ENCODE measurements at places on chromosomes 11 and 22.

DNA sequence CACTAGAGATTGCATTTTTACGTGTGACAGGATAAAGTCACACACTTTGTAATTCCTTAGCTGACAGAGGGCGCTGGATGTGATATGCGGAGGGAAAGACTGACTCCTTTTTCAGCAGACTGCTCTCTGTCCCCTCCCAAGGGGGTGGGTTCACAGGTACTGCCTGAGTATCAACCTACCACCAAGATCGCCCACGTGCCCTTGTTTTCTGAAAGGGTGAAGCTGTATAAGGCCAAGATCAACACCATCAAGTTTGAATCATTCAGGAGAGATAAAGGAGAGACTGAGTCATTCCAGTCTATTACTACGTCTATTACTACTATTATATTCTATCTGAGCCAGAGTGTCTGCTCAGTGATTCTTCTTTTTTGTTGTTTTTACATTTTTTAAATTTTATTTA, 30.7 kb downstream of the BUD13 start:
- DNase-seq: no peak

DNA sequence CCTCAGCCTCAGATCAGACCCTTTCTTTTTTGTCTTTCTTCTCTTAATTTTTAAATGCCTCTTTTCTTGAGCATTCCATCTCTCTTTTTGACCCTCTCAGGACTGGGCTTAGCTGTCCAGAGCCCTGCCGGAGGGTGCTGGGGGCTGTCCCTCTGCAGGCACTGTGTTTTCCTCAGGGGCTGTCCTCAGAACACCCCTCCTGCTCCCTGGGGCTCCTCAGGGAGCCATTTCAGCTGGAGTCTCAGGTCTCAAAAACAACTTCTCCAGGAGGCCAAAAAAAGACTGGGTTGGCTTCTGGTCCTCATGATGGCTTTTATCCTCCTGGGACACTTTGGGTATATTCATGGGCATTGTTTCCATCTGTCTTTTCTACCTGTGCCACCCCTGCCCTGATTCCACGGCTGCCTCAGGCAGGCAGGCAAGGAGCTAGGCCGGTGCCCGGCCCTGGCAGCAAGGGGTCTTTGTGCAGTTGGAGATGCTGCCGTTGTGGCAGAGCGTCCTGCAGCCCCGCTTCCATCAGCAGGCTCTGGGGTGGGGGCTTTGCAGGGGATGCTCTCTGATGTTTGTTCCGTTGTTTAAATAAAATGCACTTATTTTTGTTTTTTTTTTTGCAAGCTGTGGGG, 85.1 kb downstream of the CEP164 start:
- DNase-seq: no peak

GRCh38 chr11:117818041-117818873, 6.3 kb downstream of the FXYD2 start:
- peak; percentile 32 for DNase-seq

DNA sequence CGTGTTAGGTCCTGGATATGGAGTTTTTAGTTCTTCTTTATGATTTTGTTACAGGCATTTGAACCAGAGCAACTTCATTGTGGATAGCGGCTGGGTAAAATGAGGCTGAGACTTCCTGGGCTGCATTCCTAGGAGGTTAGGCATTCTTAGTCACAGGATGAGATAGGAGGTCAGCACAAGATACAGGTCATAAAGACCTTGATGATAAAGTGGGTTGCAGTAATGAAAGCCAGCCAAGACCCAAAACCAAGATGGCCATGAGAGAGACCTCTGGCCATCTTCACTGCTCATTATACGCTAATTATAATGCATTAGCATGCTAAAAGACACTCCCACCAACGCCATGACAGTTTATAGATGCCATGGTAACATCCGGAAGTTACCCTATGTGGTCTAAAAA, 23.4 kb upstream of the CLMP start:
- no peak for DNase-seq

DNA sequence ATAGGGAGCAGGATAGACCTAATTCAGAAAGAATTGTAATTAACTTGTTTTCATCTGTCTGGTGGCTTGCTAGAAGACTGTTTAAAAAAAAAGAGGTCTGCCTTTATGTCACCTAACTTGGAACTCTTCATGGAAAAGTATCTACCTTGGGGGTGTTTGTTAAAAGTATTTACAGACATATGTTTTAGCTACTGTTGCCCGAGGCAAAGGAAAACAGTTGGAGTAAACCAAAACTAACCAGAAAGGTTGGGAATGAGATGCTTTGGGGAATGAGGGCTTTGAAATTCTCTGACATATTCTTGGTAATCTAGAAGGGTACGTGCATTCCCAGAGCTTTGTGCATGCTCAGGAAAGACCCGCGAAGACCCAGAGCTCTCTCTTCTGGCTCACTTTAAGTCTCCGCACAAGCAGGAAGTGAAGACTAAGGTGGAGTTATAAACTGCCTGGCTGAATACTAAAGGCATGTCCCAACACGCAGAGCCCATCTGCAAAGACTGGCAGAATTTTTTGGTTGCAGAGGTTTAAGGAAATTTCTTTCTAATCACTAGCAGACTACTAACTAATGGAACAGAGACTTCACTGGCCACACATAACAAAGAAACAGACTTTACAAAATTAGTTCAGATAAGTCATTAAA, 33.2 kb downstream of the HIKESHI start:
- no peak for DNase-seq

DNA sequence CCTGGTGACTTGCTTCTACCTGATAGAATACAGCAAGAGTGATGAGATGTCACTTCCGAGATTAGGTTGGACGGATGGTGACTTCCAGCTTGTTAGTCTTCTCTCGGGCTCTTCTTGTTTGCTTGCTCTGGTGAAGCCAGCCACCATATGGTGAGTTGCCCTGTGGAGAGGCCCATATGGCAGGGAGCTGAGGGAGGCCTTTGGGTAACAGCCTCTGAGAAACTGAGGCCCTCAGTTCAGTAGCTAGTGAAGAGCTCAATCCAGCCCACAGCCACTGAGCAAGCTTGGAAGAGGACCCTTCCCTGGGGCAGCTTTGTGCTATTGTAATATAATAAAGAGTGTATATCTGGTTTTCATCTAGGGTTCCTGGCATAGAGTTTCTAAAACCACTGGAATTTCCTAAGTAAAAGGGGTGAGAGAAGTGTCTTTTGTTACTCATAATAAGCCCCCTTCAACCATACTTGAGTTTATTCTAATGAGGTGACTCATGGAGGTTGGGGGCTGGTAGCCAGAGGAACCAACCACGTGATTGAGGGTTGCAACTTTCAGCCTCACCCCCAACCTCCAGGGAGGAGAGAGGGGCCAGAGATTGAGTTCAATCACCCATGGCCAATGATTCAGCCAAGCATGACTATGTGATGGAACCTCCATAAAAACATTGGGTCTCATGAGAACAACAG, 8.0 kb upstream of the TPCN2 start:
- DNase-seq: peak; percentile 29

- DNase-seq: no peak
Observed at GRCh38 chr11:92224407-92225124, at the start of gene FAT3. Gene FAT3 (plus strand): TSS chr11:92224818. CDS start chr11:92352113, 127,295 bp downstream.

DNA sequence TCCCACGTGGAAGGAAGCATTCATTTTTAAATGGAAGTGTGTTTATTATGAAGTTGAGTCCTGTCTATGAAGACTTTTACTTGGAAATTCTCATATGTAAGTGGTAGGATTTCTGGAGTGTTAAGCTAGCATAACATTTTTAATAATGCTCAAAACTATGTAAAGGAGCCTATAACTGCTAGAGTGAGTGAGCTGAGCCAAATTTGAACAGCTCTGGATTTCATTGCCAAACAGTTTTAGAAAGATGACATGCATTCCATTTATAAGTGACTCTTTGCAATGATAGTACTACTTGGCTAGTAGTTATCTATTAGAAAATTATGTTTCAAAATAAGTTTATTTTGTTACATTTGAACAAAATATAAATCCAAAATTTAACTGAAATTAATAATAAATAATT, 721.2 kb downstream of the LUZP2 start:
- no peak for DNase-seq

GRCh38 chr11:112392904-112393303, 132.2 kb upstream of the PLET1 start:
- no peak for DNase-seq

GRCh38 chr11:82080160-82080559, 653.5 kb downstream of the FAM181B start:
- DNase-seq: no peak

GRCh38 chr11:60420015-60420414, 9.4 kb upstream of the MS4A5 start:
- no peak for DNase-seq

- no peak for DNase-seq
Observed at GRCh38 chr11:47907499-47907898, 59.3 kb upstream of the NUP160 start.

DNA sequence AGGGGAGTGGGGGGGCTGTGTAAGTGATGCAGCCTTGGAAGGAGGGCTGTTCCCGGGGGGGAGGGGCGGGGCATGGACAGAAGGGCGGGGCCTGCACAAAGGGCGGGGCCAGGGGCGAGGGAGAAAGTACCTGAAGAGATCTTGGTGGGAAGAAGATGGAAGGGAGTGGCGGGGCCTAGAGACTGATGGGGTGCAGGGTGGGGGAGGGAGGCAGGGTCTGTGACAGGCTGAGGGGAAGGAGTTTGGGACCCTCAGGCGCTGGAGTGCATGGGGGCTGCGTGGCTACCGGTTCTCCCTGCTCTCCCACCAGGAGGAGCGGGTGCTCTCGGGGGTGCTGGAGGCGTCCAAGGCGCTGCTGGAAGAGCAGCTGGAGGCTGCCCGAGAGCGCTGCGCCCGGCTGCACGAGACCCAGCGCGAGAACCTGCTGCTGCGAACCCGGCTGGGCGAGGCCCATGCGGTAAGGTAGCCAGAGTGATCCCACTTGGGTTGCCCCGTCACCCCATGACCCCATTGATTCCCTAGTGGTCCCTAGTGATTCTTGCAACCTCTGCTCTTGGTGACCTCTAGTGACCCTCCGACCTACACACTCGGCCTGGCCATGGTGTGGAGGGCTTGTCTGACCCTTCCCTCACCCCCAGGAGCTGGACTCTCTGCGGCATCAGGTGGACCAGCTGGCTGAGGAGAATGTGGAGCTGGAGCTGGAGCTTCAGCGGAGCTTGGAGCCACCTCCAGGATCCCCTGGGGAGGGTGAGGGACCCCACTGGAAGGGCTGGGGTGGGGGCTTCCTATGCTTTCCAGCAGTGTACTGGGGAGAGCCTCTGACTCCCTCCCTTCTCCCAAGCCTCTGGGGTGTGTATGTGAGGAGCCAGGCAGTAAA, 3.1 kb downstream of the CCDC88B start:
- DNase-seq: no peak

DNA sequence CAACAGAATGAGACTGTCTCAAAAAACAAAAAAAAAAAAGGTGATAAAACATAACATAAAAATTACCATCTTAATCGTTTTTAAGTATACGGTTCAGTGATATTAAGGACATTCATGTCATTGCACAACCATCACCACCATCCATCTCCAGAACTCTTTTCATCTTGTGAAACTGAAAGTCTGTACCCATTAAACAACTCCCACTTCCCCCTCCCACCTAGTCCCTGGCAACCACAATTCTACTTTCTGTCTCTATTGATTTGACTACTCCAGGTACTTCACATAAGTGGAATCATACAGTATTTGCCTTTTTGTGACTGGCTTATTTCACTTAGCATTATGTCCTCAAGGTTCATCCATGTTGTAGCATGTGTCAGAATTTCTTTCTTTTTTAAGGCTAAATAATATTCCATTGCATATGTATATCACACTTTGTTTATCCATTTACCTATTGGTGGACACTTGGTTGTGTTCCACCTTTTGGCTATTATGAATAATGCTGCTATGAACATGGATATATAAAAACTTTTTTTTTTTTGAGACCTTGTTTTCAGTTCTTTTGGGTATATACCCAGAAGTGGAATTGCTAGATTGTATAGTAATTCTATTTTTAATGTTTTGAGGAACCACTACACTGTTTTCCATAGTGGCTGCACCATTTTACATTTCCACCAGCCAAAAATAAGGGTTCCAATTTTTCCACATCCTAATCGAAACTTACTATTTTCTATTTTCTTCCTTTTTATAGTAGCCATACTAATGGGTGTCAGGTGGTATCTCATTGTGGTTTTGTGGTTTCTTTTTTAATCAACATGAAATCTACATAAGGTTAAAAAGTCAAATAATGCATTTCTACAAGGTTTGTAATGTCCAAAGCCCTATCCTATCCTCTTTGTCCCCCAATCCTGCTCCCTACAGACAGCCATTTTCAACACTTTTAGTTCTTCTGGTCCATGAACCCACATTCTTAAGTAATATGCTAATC, 23.4 kb upstream of the PIK3C2A start:
- DNase-seq: no peak

DNA sequence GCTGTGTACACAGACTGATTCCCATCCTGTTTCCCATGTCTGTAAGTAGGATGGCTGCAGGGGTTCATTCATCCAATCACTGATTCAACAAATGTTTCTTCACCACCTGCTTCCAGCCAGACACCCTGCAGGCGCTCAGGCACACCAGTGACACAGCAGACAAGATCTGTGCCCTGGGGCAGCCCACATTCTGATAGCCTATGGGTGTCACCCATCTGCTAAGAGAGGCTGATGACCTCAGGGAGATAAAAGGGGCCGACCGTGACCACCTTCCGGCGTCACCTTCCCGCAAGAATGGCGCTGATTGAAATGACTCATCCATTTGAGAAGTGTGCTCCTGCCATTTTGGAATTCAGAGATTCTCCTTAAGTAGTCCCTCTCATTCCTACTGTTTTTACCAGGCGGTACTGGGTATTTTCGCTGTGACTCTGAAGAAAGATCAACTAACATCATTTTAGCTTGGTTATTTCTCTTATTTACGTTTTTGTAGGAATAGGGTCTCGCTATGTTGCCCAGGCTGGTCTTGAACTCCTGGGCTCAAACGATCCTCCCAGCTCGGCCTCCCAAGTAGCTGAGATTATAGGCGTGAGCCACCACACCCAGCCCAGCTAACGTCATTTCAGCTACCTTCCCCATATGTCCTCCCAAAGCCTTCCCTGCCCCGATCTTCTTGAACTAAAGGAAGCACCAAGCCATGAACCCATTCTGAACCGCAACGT, 73.2 kb upstream of the BID start:
- DNase-seq: no peak

DNA sequence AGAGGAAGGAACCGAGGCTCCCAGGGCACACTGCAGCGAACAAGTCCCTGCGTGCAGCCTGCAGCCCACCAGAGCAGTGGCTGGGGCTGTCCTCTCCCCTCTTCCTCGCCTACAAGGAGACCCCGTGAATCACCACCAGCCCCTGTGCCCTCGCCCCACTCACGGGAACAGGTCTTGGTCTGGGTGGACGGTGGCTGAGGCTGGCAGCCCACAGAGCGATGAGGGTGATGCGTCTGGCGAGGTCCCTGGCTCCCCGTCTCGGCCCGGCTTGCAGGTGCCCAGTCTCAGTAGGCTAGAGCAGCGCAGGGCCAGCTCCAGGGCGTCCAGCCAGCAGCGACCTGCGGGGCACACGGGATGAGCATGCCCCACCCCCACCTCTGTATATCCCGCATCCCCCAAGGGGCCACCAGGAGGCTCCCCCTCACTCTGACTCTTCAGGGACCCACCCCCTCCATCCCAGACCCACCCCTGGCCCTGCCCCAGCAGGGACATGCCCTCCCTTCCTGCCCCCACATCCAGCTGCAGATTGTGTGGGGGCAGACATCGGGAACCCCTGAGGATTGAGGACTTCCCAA, 50.5 kb upstream of the CARS1 start:
- no peak for DNase-seq

- DNase-seq: no peak
Observed at GRCh38 chr11:692824-693414, 2.1 kb downstream of the DEAF1 start.

GRCh38 chr11:131978351-131978750, 607.9 kb downstream of the NTM start:
- no peak for DNase-seq

Data from stimulated activated CD4-positive, alpha-beta T cell treated with anti-CD3 and anti-CD28 coated beads, TNF-alpha, amount 100 ng/mL, for 24 hours (primary cell).